ENCODE measurements at places on chromosomes 16 and 17.

DNA sequence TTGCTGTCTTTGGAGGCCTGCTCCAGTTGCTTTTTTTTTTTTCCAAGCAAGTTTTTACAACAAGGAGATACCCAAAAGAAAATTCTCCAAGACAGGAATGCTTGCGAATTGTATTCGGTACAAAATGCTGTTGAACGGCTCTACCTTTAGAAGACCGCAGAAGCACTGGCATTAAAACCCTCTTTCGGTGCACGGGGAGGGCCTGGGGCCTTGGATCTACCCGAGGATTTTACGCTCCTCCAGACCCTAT is 1.3 kb upstream of the HELZ start:
- DNase-seq = no peak

DNA sequence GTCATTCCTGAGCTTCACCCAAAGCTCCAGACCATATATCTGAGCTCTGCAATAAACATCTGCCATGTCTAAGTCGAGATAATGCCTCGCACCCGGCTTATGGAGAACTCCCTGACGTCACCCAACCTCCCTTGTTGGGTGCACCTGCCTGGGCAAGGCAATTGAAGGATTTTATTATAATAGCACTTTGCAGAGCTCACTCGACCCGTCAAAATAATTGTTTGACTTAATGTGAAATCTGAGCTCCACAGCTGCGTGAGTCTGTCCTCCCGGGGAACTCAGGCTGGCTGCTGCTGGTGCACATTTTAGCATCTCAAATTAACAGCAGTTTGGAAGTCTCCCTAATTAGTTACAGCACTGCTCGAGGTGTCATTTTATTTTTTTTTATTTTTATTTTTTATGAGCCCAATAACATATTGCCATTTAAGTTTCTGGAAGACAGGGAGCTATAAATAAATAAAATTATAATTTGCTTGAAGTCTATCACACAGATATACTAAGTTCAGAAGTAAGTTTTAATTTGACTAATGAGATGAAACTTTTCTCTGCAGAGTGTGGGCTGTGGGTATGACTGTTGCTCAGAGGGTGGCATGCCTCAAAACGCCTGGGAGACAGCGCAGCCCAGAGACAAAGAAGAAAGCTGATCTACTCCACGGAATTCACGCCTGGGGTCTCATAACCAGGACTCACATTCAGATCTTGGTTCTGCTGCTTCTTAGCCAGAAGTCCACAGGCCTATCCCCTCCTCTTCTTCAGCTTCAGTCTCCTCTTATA is 401.4 kb upstream of the C16orf82 start:
- no peak for DNase-seq

DNA sequence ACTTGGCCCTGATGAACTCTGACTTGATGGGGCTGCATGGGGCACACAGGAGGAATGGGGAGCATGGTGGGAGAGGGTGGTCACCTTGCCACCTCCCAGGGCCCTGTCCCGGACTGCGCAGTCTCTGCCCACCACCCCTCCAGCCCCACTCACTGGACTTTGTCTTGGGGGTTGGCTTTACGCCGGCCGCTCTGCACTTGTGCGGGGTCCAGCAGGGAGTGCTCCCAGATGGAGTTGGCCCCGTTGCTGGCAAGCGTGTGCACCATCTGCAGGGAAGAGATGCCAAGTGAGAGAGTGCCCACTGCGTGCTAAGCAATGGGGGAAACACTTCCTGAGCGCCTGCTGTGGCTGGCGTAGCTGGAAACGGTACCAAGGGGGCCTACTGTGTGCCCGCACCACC is 6.7 kb downstream of the GIT1 start:
- DNase-seq = no peak

DNA sequence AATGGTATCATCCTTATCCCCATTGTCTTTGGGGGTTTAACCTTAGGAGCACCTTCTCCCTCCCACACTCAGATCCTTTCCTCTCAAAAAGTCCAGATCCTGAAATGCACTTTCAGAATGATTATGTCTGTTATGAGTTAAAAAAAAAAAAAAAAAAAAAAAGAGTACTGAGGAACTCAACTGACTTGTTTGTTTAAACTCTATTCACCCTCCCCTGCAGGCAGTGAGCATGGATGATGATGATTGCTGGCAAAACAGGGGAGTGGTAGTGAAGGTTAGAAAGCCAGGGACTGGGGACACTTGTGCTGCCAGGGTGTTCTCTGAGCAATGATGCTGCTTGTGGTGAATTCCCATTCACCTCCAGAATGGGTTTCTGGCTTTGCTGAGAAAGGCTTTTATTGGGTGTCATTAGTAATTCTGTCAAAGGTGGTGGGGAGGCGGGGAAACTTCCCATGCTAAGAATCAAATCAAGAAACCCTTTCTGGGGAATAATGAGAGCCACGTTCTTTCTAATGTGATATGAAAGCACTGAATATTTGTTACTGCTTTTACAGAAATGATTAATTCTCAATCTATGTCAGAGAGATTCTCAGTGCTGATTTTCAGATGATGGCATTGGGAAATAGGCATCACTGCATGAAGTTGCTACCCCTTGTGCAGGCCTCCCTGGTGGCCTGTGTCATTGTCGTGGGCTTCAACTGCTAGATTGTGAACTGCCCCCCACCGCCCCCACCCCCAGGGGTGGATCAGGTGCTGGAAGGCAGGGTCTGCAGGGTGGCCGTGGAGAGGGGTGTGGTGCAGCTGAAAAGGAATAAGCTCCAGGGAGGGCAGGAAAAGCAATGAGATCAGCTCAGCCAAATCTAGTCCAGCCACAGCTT is 14.1 kb downstream of the CCL4 start:
- no peak for DNase-seq

DNA sequence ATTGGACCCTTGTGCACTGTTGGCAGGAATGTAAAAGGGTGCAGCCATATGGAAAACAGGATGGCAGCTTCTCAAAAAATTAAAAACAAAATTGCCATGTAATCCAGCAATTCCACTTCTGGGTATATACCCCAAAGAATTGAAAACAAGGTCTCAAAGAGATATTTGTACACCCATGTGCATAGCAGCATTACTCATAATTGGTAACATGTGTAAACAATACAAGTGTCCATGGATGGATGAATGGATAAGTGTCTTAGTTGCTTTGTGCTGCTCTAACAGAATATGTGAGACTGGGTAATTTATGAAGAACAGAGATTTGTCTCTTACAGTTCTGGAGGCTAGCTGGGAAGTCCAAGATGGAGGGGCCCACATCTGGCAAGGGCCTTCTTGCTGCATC is 3.8 kb upstream of the RUNDC3A start:
- DNase-seq = no peak

- peak; percentile 89 for DNase-seq
Observed at GRCh38 chr17:21573961-21574610, 118.2 kb upstream of the KCNJ18 start.

DNA sequence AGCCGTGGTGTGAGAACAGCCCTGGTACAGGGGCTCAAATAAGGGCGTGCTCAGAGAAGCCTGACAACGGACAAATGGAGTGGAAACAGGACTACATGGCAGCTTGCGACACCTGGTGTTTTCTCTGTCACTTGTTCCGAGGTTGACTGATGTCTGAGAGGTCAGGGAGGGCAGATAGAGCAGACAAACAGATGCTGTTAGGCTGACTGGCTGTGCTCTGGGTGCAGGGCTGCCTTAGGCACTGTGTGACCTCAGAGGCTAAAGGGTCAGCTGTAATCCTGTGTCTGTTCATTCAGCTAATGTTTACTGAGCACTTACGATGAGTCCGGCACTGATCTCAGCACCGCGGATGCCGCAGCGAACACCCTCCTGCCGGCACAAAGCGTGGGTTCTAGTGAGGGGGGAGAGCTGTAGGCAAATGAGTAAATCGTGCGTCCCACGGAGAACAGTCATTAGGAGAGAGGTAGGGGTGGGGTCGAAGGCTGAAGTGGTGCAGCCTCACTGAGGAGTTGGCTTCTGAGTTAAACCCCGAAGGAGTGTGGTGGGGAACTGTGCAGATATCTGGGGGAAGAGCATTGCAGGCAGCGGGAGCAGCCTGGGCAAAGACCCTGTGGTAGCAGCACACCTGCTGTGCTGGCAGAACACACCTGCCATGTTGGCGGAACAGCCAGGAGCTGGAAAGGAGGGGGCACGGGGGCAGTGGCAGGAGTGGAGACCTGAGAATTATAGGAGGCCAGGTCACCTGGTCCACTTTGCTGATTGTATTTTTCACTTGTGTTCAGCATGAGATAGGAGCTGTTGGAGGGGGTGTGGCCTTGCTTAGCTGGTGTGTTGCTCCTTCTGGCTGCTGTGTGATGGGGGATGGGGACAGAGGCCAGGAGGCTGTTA is 35.0 kb downstream of the GPT2 start:
- DNase-seq = no peak

DNA sequence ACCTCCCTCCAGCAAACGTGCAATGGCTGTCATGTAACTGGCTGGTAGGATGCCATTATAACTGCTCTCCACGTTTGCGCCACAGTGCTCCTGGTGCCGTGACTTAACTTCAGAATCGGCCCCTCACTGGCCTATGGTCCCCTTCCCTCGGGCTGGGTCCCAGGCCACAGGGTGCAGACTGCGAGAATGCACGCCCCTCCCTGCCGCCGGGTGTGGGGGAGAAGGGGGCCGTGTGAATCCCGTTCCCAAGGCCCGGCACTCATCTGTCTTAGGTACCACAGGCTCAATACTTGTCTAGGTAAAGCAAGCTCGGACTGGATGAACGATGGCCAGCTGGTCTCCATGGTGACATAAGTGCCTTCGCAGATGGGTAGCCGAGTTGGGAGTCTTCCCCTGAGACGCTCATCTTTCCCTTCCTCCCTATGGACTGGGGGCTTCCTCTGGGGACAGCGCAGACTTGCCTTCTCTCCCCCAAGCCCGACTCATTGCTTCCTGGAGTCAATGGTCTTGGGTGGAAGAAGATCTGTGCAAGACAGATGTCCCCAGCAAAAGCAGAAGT is 37.8 kb downstream of the TIMM22 start:
- no peak for DNase-seq

GRCh38 chr16:3444032-3444388 is 530 bp downstream of the NAA60 start:
- DNase-seq = peak; percentile 49

DNA sequence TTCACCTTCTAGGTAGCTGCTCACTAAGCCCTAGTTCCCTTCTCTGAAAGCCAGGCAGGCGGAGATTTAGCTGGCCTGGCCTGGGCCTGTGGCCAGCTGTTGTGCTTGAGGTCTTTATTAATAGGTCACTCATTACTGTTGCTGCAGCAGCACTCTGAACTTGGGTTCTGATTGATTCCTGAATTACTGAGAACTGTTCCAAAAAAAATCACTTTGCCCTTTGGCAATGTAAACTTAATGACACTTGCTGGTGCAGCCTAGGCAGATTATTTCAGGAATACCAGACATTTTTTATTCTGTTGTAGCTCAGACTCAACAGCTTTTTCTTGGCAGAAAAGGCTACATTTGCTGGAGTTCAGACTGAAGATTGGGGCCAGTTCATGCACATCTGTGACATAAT is 2.7 kb downstream of the TOM1L1 start:
- DNase-seq = peak; percentile 58

DNA sequence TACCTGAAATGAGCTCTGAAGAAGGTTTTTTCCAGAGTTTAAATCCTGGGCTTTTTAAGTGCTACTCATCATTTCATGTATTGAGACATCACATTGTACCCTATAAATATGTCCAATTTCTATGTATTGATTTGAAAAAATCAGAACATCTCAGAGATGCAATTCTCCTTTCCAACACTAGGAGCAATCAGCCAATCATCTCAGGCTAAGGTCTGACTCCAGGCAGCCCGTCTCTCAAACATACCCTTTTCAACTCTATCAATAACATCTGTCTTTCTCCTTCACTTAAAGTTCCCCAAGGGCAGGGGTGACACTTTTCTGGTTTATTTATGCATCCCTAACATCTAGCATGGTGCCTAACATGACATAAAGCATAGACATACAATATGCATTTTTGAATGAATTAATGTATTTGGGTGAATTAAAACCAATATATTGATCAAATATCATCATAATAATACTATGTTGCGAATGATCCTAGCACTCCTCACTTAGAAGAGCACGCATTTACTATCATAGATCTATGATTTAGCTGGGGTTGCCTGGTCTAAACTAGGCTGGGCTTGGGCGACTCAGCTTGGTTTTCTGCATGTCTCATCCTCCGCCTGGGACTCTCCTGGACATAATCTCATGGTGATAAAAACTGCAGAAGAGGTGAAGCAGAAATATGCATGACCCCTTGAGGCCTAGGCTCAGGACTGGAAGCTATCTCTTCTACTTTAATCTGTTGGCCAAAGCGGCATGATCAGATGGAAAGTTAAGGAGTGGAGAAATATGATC is 5.2 kb upstream of the CDH11 start:
- no peak for DNase-seq

- DNase-seq = no peak
Observed at GRCh38 chr17:11039342-11039741, 201.5 kb upstream of the PIRT start.

GRCh38 chr17:41278176-41278955 is 2.9 kb downstream of the KRTAP9-7 start:
- DNase-seq = no peak

GRCh38 chr17:41937970-41938954 is 7.8 kb downstream of the ODAD4 start:
- DNase-seq = peak; percentile 33

GRCh38 chr17:78252111-78252634 is 20.7 kb downstream of the TMEM235 start:
- DNase-seq = no peak

DNA sequence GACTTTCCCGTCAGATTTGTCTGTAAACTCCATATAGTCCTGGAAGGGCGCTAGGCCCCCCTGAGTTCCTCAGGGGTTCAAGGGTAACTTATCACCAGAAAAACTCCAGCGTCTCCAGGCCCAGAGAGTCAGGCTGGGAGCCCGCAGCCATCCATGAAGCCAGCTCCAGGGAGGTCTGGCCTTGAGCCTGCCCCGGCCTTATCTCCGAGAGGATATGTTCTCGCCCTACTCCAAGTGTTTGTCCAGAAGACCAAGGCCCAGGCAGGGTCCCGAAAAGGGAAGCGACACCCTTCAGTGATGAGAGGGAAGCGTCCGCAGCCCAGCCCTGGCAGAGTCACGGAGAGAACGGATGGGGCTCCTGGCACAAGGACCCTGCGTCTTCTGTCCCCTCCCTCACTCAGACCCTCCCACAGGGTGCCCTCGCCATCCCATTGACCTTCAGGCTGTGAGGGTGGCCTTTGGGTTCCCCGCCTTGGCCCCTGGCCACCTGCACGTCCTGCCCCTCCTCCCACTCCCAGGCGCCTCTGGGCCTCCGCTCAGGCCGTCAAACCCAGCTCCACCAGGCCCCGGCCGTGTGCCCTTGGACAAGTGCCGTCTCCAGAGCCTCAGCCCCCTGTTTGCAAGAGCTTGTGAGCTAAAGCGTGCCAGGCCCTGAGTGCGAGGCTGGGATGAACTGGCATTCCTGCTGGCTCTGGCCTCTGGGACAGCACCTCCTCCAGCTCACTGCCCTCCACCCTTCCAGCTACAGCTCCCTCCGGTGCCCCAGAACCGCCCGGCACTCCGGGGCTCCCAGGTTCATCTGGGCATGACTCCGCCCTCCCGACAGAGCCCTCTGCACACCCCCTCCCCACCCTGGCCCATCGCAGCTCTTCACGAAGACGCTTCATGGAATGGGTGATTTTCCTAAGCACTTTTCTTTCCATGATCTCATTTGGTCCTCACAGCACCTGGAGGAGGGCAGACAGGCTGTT is 83.4 kb downstream of the ZDHHC7 start:
- DNase-seq = peak; percentile 87

- DNase-seq = no peak
Observed at GRCh38 chr17:869567-870525, 87.7 kb downstream of the MRM3 start.

Measured in testis (tissue), 5 donors.